ENCODE measurements at places on chromosomes 3 and 15.

DNA sequence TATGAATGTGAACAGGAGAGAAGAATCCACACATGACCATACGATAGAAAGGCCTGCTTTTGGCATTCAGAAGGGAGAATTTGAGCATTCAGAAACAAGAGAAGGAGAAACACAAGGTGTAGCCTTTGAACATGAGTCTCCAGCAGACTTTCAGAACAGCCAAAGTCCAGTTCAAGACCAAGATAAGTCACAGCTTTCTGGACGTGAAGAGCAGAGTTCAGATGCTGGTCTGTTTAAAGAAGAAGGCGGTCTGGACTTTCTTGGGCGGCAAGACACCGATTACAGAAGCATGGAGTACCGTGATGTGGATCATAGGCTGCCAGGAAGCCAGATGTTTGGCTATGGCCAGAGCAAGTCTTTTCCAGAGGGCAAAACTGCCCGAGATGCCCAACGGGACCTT, 28.4 kb downstream of the RBM6 start:
- no peak for DNase-seq

- no peak for DNase-seq
Observed at GRCh38 chr3:64756398-64756986, 68.7 kb upstream of the ADAMTS9 start.

DNA sequence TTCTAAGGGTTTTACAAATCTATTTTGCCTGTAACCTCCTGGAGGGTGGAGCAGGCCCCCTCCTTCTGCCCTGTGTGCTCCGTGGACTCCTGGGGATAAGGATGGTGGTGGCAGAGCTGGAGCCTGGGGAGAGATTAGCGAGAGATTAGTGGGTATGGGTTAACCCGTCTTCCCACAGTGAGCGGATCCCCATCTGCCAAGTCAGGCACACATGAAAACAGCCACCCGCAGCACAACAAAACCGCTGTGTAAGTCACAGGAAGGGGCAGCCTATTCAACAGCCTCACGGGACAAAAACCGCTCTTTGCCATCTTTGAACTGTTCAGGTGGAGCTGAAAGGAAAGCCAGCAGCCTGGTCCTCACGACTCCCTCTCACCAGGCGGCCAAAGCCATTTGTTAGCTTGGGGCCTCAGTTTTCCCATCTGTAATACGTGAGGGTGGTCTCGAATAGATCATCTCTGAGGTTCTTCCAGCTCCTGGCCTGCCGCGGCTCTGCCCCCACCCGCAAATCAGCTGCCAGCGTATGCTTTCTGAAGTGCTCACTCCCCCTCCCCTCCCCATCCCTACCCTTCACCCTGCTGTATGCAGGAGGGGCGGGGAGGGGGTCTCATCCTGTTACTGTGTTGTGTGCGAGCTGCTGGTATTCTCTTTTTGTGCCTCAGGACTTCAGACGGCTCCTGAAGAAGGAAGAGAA, 43.6 kb downstream of the PDIA5 start:
- DNase-seq: no peak

DNA sequence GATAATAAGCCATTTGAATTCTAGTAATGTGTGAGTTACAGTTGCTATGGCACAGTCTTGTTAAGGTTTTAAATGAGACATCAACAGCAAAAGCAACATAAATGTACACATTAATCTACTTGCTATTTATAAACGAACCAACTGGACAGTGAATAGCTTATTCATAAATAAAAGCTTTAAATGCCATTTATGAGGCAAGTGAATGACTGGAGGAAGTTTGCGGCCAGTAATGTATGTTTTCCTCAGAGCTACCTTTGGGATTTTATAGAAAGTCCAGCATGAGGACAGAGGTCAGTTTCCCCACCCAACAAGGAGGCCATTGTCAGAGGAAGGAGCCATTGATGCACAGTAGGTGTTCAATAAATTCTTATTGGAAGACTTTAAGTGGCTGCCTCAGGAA, 48.0 kb upstream of the PXYLP1 start:
- DNase-seq: no peak

GRCh38 chr3:30354972-30355371, 251.4 kb upstream of the TGFBR2 start:
- DNase-seq: no peak

DNA sequence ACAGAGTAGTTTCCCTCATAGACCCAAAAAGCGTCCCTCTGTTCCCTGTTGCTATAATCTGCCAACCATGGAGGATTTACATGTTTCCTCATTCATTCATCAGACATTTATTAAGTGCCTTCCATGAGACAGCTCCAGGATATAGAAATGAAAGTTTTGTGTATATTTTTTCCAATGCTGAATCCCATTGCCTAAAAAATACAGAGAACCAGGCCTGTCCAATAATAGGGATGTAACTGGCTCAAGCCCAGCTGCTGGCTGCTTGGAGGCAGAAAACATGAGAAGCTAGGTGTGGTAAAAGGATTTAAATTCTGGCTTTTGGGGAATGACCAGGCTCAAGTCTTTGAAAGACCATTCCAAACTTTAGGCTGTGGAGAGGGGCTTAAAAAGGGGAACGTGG, 41.5 kb downstream of the RARB start:
- DNase-seq: no peak

GRCh38 chr3:66348704-66349103, 127.9 kb downstream of the SLC25A26 start:
- no peak for DNase-seq
